EL (cell line): ENCODE measurements at places on chromosomes 4 and X.

DNA sequence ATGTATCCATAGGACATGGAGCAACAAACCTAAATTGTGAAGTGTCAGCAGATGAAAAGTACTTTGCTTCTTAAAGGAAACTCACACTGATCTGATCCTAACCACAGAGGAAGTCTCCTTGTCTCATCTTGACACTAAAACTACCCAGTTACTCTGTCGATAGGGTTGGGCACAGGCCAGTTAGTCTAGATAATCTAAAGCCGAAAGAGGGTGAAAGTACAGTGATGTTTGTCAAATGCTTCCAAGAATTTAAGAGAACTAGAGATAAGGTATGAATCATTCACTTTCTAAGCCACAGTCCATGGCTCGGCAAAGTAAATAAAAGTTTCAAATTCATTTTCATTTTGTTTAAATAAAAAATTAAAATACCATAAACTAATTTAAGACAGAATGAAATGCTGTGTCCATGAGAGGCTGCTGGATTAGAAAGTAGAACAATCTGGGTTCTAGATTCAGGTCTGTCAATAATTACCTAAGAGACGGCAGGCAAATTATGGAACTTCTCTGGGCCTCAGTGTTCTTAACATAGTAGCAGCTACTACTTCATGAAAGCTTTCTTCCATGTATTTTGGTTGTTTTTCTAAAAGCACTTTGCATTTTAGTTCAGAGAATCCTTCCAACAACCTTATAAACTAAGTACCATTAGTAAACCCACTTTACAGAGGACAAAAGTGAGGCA, 176.7 kb downstream of the LDB2 start:
- peak; percentile 87 for DNase-seq

DNA sequence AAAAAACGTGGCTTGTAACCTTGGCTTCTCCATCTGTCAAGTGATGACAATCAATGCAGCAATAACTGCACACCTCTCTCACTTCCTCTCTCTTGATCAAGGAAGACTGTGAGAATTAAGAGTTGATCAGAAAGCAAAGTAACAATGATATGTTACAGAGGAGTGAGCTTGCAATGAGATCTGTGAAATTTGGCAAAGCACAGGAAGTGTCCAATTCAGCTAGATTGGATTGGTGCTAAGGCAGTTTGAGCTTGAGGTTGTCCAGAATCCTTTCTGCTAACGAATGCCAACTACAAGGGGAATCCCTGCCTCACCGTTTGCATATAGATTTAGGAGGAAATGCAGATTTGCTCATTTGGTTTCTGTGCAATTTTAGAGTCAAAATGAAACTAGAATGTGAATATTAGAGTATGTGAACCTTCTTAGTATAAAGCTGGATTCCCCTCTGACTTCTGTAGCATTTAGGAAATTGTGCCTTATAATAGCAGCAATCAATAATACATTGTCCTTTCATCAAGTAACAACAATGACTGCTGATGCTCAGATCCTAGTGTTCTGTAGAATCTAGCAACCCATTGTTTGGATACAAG, 346.4 kb downstream of the PTTG2 start:
- DNase-seq = no peak

GRCh38 chr4:55030589-55030988, 94.8 kb downstream of the KDR start:
- DNase-seq = no peak

DNA sequence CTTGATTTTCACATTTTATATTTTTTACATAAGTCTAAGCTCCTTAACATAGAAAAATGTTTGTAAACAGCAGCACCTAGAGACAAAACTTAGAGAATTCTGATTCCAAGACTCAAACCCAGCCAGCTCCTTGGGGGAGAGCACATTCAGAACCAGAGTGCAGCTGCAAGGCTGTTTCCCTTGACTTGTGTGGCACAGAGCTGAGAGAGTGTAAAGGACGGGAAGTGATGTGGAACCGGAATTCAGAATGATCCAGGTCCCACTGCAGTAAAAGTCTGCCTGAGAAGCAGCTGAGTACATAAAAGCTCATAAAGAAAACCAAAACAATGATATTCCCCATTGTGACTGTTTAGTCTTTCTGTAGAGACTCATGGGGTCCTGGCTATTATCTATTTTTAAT, 713.8 kb downstream of the RAB28 start:
- DNase-seq = no peak

GRCh38 chr4:7430965-7431695, 3.6 kb downstream of the PSAPL1 start:
- DNase-seq = no peak

DNA sequence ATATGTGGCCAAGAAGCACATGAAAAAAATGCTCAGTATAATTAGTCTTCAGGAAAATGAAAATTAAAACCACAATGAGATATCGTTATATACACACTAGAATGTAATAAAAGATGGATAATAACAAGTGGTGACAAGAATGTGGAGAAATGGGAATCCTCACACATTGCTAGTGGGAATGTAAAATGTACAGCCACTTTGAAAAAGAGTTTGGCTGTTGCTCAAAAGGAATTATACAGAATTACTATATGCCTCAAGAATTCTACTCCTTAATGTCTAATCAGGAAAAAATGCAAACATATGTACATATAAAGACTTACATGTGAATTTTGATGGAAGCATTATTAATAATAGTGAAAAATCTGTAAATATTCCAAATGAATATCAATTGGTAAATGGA, 102.2 kb downstream of the SPCS3 start:
- peak; percentile 64 for DNase-seq

DNA sequence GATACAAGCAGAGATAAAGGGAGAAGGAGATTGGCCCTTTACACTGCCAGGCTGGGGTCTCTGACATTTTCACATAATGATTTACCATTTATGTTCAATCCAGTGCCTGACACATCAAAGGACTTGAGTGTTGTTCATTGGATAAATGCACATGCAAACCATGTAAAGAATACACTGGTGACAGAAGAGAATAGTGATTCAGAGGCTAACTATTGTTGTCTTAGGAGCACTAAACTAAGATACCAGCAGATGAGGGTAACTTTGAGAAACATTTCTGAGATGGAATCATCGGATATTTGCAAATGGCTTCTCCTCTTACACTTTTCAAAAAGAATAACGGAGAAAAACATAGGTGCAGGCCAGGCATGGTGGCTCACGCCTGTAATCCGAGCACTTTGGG, 67.3 kb upstream of the HHIP start:
- peak; percentile 58 for DNase-seq

- peak; percentile 7 for DNase-seq
Measured at GRCh38 chr4:86557526-86557925, 36.6 kb upstream of the PTPN13 start.
